ENCODE measurements at places on chromosomes 6 and 20. TPM values are rescaled to one million over a fixed set of nuclear protein-coding genes. Genes with fewer than 3 reads are reported as not detected.

The MEI4 gene
- total RNA-seq: not detected

The SIM1 gene
- total RNA-seq: under 0.01 TPM

The C6orf15 gene
- total RNA-seq: 9.3 TPM

The IMPG1 gene
- total RNA-seq: not detected

The ENTPD6 gene
- 96.3 TPM for total RNA-seq

The ZNF451 gene
- total RNA-seq: 63.0 TPM

The GSTA4 gene
- 12.2 TPM for total RNA-seq

The ADISSP gene
- 54.9 TPM for total RNA-seq

The SGK2 gene
- total RNA-seq: not detected

The ADGB gene
- total RNA-seq: not detected

The ELOVL2 gene
- total RNA-seq: not detected

The ELOVL5 gene
- 71.1 TPM for total RNA-seq

The SLC17A1 gene
- not detected for total RNA-seq

The TFAP2A gene
- 112 TPM for total RNA-seq

The POM121L2 gene
- not detected for total RNA-seq

The PTCHD4 gene
- 2.5 TPM for total RNA-seq

The PSMB9 gene
- 5.6 TPM for total RNA-seq

The MCHR2 gene
- total RNA-seq: not detected

The APOM gene
- total RNA-seq: 4.7 TPM

All from mammary epithelial cell (primary cell).